ENCODE measurements at places on chromosomes 5 and 9. TPM values are rescaled to one million over a fixed set of nuclear protein-coding genes. Genes with fewer than 3 reads are reported as not detected.

DNA sequence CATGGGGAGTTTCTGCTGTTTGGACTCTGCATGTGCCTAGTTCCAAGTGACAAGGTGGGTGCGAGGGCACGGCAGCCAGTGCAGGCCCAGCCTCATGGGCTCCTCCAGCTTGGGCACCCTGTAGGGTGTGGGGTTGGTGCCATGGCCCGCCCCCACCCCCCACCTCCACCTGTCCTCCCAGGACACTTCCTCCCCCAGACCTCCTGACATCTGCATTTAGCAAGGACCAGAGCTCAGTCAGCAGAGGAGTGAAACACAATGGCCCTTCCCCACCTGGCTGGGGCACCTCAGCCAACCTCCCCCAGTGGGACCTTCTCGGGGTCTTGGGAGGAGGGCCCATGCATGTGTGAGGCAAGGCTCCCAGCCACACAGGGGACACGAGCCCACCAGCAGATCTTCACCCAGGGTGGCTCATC, 1.9 kb upstream of the NKD2 start:
- DNase-seq: no peak

- DNase-seq: no peak
Observed at GRCh38 chr9:114539701-114540380, 34.6 kb upstream of the WHRN start.

- no peak for DNase-seq
Observed at GRCh38 chr5:39390945-39391344, 26.6 kb upstream of the C9 start.

The GLRA1 gene
- not detected for polyA plus RNA-seq

The POC5 gene
- polyA plus RNA-seq: 17.8 TPM
